ENCODE measurements at places on chromosomes 11 and 22. TPM values are rescaled to one million over a fixed set of nuclear protein-coding genes. Genes with fewer than 3 reads are reported as not detected.

The FAT3 gene
- 291 TPM for total RNA-seq

The SLCO2B1 gene
- total RNA-seq: 16.9 TPM

The ADM2 gene
- total RNA-seq: under 0.01 TPM

The TNNT3 gene
- not detected for total RNA-seq

The KRTAP5-2 gene
- not detected for total RNA-seq

The TYR gene
- total RNA-seq: not detected

The OR2D2 gene
- 2.2 TPM for total RNA-seq

The MRGPRX4 gene
- not detected for total RNA-seq

The BID gene
- 44.8 TPM for total RNA-seq

The CTSW gene
- total RNA-seq: not detected

The PSMA1 gene
- total RNA-seq: 115 TPM

The OR51I1 gene
- total RNA-seq: 2.5 TPM

The SPI1 gene
- 1.6 TPM for total RNA-seq

The ELFN2 gene
- total RNA-seq: 21.9 TPM

The LINC01488 gene
- not detected for total RNA-seq

The GALNT18 gene
- 22.8 TPM for total RNA-seq

The MB gene
- not detected for total RNA-seq

The TEX54 gene
- total RNA-seq: not detected

The TTLL12 gene
- 36.6 TPM for total RNA-seq

The SYT12 gene
- total RNA-seq: 0.31 TPM

The CREB3L1 gene
- total RNA-seq: 1.3 TPM

The GLYAT gene
- not detected for total RNA-seq

The TRIM29 gene
- not detected for total RNA-seq

The OR8D1 gene
- total RNA-seq: not detected

The MUC6 gene
- total RNA-seq: not detected

The MOGAT2 gene
- total RNA-seq: not detected

The GLB1L3 gene
- total RNA-seq: 0.94 TPM

The MAPK8IP1 gene
- 75.7 TPM for total RNA-seq

The ART1 gene
- not detected for total RNA-seq

The SCGB1A1 gene
- total RNA-seq: not detected

The DNAJB7 gene
- total RNA-seq: not detected

The AMOTL1 gene
- 52.3 TPM for total RNA-seq

The NXPE2 gene
- 0.94 TPM for total RNA-seq

The MMP27 gene
- not detected for total RNA-seq

The C11orf97 gene
- total RNA-seq: not detected

The RSF1 gene
- 127 TPM for total RNA-seq

The OR56A1 gene
- total RNA-seq: 0.31 TPM

The ZBTB16 gene
- 21.3 TPM for total RNA-seq

The CCDC116 gene
- total RNA-seq: 0.31 TPM

The CD3G gene
- total RNA-seq: not detected

The CASTOR1 gene
- total RNA-seq: 3.8 TPM

The MIAT gene
- total RNA-seq: 490 TPM

The DDTL gene
- 2.5 TPM for total RNA-seq

The OR4C6 gene
- not detected for total RNA-seq

The CSNK2A3 gene
- total RNA-seq: 5.6 TPM

The PGA5 gene
- not detected for total RNA-seq

The SEC14L6 gene
- 0.31 TPM for total RNA-seq

The GGTLC2 gene
- total RNA-seq: not detected

The OSM gene
- not detected for total RNA-seq

The FAM227A gene
- total RNA-seq: 17.2 TPM

The PDGFB gene
- total RNA-seq: 1.6 TPM

The SEC14L3 gene
- total RNA-seq: not detected

The GPR83 gene
- total RNA-seq: 0.63 TPM

The CARD18 gene
- not detected for total RNA-seq

The OR2AT4 gene
- total RNA-seq: not detected

The CPT1A gene
- total RNA-seq: 7.2 TPM

The PVALB gene
- not detected for total RNA-seq

The HBB gene
- 141 TPM for total RNA-seq

The RFPL1 gene
- not detected for total RNA-seq

Data from parietal lobe (tissue), 2 donors.